NCI-H1105 treated with DMSO at 0.1 percent for 48 hours (cell line): ENCODE measurements at places on chromosomes 7 and 10.

GRCh38 chr7:139127648-139128047, 18.1 kb upstream of the ZC3HAV1 start:
- DNase-seq, result no peak

DNA sequence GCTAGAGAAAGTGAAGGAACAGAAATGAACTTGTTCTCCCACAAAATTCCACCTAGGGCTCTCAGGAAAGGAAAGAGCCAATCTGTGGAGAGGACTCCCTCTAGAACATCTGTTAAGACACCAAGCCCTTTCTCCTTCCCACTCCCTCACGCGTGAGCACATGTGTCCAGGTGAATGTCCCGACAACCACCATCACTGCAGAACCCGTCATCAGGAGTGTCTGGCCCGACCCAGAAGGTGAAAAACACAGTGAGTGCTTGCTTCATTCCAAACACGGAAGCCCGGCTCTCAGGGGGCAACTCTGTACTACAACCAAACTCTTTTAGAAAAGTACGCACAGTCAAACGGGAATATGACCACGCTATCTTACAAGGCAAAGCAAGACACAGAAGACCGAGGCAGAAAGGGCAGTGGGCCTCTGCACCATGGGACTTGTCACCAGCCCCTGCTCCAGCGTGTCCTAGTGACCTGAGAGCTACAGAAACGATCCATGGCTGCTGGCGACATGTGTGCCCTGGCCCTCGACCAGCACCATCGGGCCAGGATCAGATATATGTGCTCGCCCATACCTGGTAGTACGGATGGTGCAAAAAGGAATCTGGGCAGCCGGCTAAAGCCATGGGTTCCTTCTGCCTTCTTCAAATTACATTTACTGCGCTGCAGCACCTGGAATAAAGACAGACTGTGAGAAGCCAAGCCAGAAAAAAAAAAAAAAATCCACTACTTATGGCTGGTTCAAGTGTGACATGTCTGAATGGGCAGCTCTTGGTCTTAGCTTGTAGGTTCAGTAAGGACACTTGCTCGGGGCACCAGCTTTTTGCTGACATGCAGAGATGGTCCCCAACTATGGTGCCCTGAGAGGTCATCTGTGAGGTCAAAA, 50.8 kb downstream of the GRB10 start:
- no peak for DNase-seq

- DNase-seq, result no peak
These were observed 119.4 kb downstream of the ZFAND4 start for GRCh38 chr10:45553155-45553554.

DNA sequence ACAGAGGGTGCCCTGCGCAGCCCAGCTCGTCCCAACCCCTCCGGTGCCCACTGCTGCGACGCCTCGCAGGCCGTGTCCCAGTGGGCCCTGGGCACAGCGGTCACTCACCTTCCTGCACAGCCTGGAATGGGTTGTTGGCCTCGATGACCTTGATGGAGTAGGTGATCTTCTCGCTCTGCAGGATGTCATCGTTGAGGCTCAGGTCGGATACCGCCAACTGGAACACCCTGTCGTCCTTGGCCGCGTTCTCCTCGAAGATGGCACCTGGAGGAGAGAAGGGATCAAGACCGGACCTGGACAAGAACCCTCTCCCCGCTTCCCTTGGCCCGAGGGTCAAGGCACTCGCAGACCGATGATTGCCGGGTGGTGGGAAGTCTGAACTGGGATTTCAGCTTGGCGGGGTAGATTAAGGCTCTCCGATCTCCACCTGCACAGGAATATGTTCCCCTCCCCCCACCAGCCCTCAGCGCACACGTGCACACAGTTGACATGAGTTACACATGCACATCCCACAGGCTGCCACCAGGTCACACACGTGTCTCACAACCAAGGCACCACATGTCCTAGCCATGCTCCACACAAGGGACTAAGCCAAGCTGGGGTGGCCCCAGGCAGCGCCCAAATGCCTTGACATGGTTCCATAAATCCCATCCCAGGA, 2.6 kb downstream of the GRID1 start:
- DNase-seq, result no peak

DNA sequence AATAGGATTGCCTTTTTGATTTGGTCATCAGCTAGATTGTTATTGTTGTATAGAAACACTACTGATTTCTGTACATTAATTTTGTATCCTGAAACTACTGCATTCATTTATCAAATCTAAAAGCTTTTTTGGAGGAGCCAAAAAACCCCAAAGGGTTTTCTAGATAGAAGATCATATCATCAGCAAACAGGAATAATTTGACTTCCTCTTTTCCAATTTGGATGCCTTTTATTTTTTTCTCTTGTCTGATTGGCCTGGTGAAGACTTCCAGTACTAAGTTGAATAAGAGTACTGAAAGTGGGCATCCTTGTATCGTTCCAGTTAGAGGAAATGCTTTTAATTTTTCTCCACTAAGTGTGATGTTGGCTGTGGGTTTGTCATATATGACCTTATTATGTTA, 10.6 kb upstream of the ENTPD7 start:
- no peak for DNase-seq

DNA sequence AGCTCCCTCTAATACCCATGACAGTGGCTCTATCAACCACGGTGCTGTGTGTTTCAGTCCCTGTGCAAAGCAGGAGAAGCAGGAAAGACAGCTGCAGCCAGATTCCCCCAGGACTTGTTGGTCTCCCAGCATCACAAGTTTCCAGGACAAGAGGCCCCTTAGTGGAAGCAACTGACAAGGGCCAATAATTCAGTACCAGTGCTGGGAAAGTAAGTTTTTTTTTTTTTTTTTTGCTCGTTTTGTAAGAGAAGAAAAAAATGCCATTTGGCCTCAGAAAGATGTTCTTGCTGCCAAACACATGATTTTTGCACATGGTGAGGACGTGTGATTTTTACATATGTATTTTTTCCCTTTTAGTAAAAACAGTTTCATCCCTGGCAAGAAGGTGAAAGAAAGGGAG, 284.2 kb upstream of the ZMIZ1 start:
- DNase-seq, result no peak

GRCh38 chr10:116838143-116838725, 11.1 kb upstream of the ENO4 start:
- no peak for DNase-seq

GRCh38 chr10:129523031-129523722, 56.1 kb downstream of the MGMT start:
- no peak for DNase-seq

DNA sequence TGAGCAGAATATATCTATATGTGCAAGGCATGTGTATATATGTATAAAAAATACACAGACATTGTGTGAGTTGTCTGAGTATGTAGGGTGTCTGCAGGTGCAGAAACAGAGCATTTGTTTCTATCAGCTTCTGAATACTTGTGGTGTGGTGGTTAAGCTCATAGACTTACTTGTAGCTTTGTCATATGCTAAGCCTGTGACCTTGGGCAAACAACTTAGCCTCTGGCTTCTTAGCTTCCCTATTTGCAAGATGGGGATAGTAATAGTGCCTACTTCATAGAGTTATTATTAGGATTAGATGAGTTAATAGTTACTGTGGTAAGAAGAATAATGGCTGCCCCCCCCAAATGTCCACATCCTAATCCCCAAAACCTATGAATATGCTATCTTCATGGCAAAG, 28.2 kb upstream of the PAX2 start:
- DNase-seq, result no peak

DNA sequence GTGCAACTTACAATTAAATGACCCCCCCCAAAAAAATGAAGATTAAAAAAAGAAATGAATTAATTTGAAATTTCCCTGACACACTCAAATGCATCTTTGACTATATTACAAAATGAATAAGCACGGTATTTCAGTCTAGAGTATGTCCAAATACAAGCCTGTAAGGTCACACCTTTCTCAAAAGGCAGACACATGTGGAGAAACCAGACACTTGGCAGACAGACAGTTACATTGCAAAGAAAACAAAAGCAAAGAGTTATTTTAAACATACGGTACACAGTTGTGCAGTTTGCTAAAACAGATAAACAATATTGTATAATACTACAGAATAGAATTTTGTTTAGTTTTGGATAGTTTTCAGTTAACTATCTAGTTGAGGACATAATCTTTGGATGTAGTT, 153.0 kb downstream of the ATE1 start:
- DNase-seq, result no peak

GRCh38 chr7:101031082-101031481, 11.2 kb downstream of the MUC17 start:
- DNase-seq, result peak; percentile 8

DNA sequence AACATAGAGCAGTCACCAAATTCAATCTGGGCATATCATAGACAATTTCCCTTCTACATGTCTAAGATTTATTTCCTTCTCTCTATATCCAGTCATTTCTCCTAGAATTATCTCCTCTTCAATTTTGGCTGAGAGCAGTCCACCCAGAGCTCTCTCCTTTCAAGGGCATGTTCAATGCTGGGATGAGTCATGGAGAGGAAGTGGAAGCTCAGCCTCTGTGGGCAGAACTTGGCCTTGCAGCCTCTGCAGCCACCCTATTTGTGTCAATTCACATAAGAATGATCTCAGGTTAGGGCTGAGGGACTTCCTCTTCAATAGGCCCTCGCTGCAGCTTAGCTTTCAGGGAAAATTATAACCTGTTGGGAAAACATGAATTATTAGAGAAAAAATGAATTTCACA, 560.8 kb downstream of the POM121L12 start:
- no peak for DNase-seq

- DNase-seq, result no peak
These were observed 20.1 kb upstream of the GSTK1 start for GRCh38 chr7:143243111-143243510.
